ENCODE measurements at places on chromosomes 6 and 20. TPM values are rescaled to one million over a fixed set of nuclear protein-coding genes. Genes with fewer than 3 reads are reported as not detected.

GRCh38 chr20:53655625-53656292, 62.1 kb upstream of the ZNF217 start:
- no peaks in the 10 kb centered on the region for H3K36me3 ChIP-seq
- H3K27me3 ChIP-seq, result no peaks in the 10 kb centered on the region
- H3K4me3 ChIP-seq, result no peak overlapping the region
- DNase-seq, result no peak
- H3K27ac ChIP-seq, result peak overlapping the region; percentile 79
- peaks cover 24% of the 10 kb centered on the region for H3K4me1 ChIP-seq

DNA sequence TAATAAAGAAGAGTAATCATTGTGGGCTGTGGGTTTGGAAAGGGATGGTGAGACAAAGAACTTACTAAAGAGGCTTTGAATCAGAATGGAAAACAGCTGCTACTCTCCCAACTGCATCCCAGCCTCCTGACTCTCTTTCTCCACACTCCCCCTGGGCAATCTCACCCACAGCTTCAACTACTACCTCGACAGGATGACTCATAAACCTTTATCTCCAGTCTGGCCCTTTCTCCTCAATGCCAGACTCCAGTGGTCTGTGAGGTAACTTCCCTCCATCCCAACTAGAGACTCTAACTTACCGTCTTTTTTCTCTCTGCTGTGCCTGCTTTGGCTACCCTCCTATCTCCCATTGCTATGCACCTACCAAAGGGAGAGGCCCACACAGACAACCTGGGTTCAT, 135.3 kb upstream of the RREB1 start:
- no peaks in the 10 kb centered on the region for H3K36me3 ChIP-seq
- peaks cover 18% of the 10 kb centered on the region for H3K4me1 ChIP-seq
- H3K4me3 ChIP-seq, result no peak overlapping the region
- H3K27me3 ChIP-seq, result no peaks in the 10 kb centered on the region
- peak; percentile 68 for DNase-seq

CST4 gene
- total RNA-seq, result not detected

- no peaks in the 10 kb centered on the region for H3K36me3 ChIP-seq
- H3K27me3 ChIP-seq, result no peaks in the 10 kb centered on the region
- H3K27ac ChIP-seq, result peak overlapping the region; percentile 95
- H3K4me1 ChIP-seq, result peaks cover 30% of the 10 kb centered on the region
- H3K4me3 ChIP-seq, result peak overlapping the region; percentile 3
- peak; percentile 78 for DNase-seq
Observed at GRCh38 chr6:136067731-136068341, 182.3 kb downstream of the MTFR2 start.

DNA sequence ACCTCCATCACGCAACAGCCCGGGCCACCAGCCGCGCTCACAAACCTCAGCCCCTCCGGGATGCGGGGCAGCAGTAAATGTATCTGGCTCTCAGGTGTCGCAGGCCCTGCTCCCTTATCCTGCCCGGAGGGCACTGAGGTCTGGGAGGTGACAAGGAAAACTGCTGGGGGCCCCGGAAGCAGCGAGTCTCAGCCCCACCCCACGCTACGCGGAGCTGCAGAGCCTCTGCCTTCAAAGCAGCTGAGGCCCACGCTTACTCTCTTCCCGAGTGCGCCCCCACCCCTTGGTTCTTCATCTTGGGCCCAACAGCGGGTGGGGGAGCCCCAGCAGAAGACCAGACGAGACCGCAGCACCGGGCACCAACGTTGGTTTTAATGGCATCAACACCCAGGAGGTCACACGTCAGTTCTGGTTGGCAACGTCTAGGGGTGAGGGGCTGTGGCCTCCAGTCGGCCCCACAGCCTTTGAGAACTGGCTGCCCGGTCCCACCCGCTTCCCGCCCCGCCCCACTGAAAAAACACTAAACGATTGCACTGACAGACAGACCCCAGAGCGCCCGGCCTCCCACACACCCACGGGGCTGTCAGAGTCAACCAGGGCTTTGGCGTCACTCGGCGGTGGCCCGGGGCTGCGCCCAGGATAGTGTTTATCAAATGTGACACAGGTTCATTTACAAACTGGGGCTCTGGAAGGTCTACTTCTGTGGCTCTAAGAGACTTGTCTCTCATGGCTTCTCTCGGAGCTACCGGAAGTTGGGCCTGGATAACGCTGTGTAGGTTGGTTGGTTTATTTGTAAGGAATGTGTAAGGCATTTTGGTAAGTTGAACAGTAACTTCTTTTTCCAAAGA, 43.7 kb downstream of the DSTN start:
- no peak for DNase-seq
- H3K4me1 ChIP-seq, result peaks cover 7% of the 10 kb centered on the region
- no peaks in the 10 kb centered on the region for H3K27me3 ChIP-seq
- no peak overlapping the region for H3K4me3 ChIP-seq

DNA sequence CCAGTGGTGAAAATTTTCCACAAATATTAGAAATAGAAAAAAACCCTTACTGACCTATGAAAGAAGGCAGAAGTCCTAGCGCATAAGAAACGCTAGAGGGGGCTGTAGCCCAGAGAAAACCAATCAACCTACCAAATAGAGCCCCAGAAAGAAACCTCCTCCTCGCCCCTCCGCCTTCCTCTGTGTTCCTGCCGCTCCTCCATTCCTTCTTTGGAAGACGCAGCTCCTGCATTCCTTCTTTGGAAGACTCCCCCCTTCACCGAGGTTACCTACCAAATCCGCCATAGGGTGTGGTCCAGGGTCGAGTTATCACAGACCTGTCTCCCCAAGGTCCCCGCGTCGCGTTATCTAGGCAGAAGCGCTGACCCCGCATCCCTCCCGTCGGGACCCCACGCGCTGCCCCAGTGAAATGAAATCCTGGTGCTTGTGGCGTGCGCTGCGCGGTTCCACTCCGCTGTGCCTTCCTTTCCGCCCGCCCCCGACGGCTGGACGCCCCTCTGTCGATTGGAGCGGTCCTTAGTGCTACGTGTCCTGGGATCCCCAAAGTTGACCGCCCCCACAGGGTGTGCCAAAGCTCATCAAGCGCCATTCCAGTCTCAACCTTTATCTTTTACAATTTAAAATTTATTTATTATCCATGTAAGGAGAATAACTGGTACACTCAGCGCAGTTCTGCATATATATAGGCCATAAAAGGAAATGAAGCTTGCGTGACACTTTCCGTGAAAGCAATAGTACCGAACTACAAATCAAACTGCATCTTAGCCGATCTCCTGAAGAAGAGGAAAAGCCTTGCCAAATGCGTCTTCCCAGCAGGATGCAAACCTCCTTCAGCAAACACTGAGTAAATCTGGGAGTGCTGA, 13.0 kb downstream of the RPP21 start:
- H3K27me3 ChIP-seq, result peaks cover 56% of the 10 kb centered on the region
- peak overlapping the region; percentile 59 for H3K4me3 ChIP-seq
- H3K36me3 ChIP-seq, result no peaks in the 10 kb centered on the region
- H3K27ac ChIP-seq, result no peak overlapping the region
- no peaks in the 10 kb centered on the region for H3K4me1 ChIP-seq

GRCh38 chr6:11767978-11768756, 10.4 kb downstream of the ADTRP start:
- peaks cover 70% of the 10 kb centered on the region for H3K4me1 ChIP-seq
- no peaks in the 10 kb centered on the region for H3K36me3 ChIP-seq
- peak overlapping the region; percentile 96 for H3K27ac ChIP-seq
- DNase-seq, result no peak
- no peaks in the 10 kb centered on the region for H3K27me3 ChIP-seq

CNKSR3 gene
- 4.8 TPM for total RNA-seq

- H3K36me3 ChIP-seq, result peaks cover 53% of the 10 kb centered on the region
- DNase-seq, result no peak
- no peak overlapping the region for H3K4me3 ChIP-seq
- no peaks in the 10 kb centered on the region for H3K27me3 ChIP-seq
Observed at GRCh38 chr6:43444036-43444435, 11.3 kb downstream of the DLK2 start.

DNA sequence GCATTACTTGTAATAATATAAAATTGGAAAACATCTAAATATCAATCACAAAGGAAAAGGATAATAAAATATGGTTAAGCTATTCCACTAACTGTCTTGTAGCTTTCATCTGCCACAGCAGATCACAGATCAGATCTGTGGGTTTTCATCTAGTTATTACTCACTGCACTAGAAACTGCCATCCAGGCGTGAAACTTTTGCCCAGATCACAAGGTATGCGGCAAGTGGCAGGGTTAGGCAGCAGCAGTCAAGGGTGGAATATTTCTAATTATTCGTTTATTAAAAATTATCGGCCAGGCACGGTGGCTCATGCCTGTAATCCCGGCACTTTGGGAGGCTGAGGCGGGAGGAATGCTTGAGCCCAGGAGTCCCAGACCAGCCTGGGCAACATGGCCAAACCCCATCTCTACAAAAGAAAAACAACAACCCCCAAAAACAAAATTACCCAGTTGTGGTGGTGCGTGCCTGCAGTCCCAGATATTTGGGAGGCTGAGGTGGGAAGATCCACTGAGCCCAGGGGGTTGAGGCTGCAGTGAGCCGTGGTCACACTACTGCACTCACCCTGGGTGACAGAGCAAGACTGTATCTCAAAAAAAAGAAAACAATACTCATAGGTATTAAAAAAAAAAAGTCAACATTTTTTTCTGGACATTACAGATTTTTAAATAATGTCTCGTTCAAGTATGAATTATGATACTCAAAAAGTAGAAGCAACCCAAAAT, 32.1 kb downstream of the BEND3 start:
- H3K36me3 ChIP-seq, result no peaks in the 10 kb centered on the region
- no peaks in the 10 kb centered on the region for H3K4me1 ChIP-seq
- DNase-seq, result no peak
- no peak overlapping the region for H3K27ac ChIP-seq

BAK1 gene
- 57.7 TPM for total RNA-seq

MRAP2 gene
- 0.15 TPM for total RNA-seq

RNF144B gene
- 57.9 TPM for total RNA-seq

- no peaks in the 10 kb centered on the region for H3K27me3 ChIP-seq
- no peaks in the 10 kb centered on the region for H3K4me1 ChIP-seq
- no peak overlapping the region for H3K27ac ChIP-seq
Observed at GRCh38 chr6:40917603-40918002, 121.4 kb downstream of the UNC5CL start.

DNA sequence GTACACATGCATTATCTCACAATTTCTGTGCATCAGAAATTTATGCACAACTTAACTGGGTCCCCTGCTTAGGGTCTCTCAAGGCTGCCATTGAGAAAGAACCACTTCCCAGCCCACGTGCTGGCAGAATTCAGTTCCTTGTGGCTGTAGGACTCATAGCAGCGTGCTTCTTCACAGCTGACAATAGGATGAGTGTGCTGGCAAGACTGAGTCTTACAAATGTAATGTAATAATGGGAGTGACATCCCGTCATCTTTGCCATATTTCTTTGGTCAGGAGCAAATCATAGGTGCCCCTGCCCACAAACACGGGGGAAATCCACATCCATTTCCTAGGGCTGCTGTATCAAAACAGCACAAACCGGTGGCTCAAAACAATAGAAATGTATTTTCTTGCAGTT, 77.4 kb downstream of the FIG4 start:
- peaks cover 4% of the 10 kb centered on the region for H3K36me3 ChIP-seq
- DNase-seq, result peak; percentile 55
- no peak overlapping the region for H3K27ac ChIP-seq
- no peaks in the 10 kb centered on the region for H3K27me3 ChIP-seq
- H3K4me1 ChIP-seq, result peaks cover 26% of the 10 kb centered on the region

CCN2 gene
- 49.4 TPM for total RNA-seq

DNA sequence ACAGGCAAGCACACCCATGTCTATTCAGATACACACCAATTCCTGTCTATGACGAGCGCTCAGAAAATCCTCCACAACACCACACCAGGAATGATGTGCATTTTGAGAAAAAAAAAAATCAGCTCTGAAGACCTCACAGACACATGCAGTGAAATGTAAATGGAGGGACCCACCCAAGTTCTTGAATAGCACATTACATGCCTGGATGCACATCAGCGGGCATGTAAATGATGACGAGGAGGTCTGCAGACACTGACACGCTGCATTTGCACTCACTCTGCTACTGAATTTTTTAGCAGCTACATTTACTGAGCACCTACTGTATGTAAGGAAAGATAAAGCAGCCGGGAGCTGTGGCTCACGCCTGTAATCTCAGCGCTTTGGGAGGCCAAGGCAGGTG, 14.7 kb downstream of the NRSN2 start:
- H3K36me3 ChIP-seq, result no peaks in the 10 kb centered on the region
- no peak for DNase-seq
- peaks cover 56% of the 10 kb centered on the region for H3K4me1 ChIP-seq
- no peaks in the 10 kb centered on the region for H3K27me3 ChIP-seq
- H3K4me3 ChIP-seq, result no peak overlapping the region
- H3K27ac ChIP-seq, result no peak overlapping the region

BEND6 gene
- total RNA-seq, result 4.2 TPM

GRCh38 chr6:12967686-12968085, 251.1 kb downstream of the PHACTR1 start:
- peaks cover 59% of the 10 kb centered on the region for H3K27me3 ChIP-seq
- no peak overlapping the region for H3K27ac ChIP-seq

ADTRP gene
- 25.3 TPM for total RNA-seq

GRCh38 chr6:117191448-117191847, 73.9 kb upstream of the VGLL2 start:
- DNase-seq, result no peak
- no peak overlapping the region for H3K27ac ChIP-seq
- no peaks in the 10 kb centered on the region for H3K36me3 ChIP-seq
- H3K27me3 ChIP-seq, result peaks cover 11% of the 10 kb centered on the region
- H3K4me3 ChIP-seq, result no peak overlapping the region

DNA sequence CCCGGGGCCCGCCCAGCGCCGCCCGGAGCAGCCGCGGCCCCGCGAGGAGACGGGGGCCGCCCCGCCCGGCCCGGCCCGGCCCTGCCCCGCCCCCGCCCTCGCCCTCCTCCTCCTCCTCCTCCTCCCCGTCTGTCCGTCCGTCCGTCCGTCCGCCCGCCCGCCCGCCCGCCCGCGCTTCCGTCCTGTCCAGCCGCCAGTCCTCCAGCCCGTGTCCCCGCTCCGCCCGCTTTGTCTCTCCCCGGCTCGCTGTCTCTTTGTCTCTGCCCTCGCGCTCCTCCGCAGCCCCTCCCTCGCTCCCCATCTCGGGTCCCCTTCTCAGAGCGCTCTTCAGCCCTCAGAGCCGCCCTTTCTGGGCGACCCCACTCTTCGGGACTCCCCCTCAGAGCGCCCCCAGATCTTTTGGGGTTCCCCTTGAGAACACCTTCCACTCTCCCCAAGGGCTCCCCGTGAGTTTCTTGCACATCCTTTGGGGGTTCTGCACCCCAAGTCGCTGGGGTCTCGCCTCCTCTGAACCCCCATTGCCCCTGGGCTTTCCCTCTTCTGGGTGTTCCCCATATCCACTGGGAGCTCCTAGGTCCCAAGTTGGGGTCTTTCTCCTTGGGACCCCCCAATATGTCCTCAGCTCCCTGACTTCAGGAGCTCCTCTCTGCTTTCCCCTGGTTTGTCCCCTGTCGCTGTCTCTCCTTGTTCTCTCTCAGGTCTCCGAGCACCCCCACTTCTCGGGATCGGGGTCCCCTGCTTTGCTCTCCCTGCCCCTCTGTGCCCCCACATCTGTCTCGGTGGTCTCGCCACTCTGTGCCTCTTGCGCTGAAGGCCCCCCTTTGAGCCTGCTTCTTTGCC, 79.5 kb upstream of the MYL9 start:
- H3K4me1 ChIP-seq, result peaks cover 21% of the 10 kb centered on the region
- peak; percentile 47 for DNase-seq
- peak overlapping the region; percentile 92 for H3K4me3 ChIP-seq
- peak overlapping the region; percentile 89 for H3K27ac ChIP-seq
- no peaks in the 10 kb centered on the region for H3K27me3 ChIP-seq

SCAND1 gene
- total RNA-seq, result 54.6 TPM

- peaks cover 28% of the 10 kb centered on the region for H3K4me1 ChIP-seq
- H3K4me3 ChIP-seq, result peak overlapping the region; percentile 92
- H3K27me3 ChIP-seq, result no peaks in the 10 kb centered on the region
- DNase-seq, result no peak
Observed at GRCh38 chr6:142945446-142946180, 637 bp upstream of the HIVEP2 start.

GRCh38 chr6:56199956-56200355, 47.4 kb downstream of the COL21A1 start:
- peak; percentile 38 for DNase-seq
- no peaks in the 10 kb centered on the region for H3K36me3 ChIP-seq
- no peaks in the 10 kb centered on the region for H3K27me3 ChIP-seq
- H3K4me3 ChIP-seq, result no peak overlapping the region
- no peak overlapping the region for H3K27ac ChIP-seq
- H3K4me1 ChIP-seq, result peaks cover 5% of the 10 kb centered on the region
